ENCODE measurements at places on chromosomes 11 and 22.

DNA sequence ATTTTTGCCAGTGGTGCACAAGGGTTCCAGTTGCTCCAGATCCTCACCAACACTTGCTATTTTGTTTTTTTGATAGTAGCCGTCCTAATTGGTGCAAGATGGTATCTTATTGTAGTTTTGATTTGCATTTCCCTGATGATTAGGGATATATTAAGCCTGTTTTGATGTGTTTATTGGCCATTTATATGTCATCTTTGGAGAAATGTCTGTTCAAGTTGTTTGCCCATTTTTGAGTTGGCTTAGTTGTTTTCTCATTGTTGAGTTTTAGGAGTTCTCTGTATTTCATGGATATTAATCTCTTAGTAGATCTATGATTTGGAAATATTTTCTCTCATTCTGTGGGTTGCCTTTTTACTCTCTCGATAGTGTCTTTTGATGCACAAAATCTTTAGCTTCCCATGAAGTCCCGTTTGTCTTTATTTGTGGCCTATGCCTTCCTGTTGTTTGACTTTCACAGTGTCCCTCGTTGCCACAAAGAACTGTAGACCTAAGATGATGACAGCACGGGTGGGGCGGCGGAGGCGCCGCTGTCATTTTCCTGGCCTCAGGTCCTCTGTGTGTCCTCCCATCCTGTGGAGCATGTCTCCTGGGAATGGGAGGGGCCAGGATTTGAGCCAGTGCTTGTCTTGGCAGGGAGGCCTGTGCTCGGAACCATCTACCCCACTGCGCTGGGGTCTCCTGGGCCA lies 33.5 kb downstream of the LRP5 start:
- no peak overlapping the region for H3K27ac ChIP-seq
- H3K4me1 ChIP-seq = peaks cover 10% of the 10 kb centered on the region
- no peak for DNase-seq
- no peak overlapping the region for H3K4me3 ChIP-seq
- H3K36me3 ChIP-seq = peaks cover 6% of the 10 kb centered on the region

GRCh38 chr11:127994736-127995135 lies 592.6 kb downstream of the ETS1 start:
- no peak overlapping the region for H3K4me3 ChIP-seq
- no peak overlapping the region for H3K27ac ChIP-seq
- no peaks in the 10 kb centered on the region for H3K36me3 ChIP-seq
- H3K4me1 ChIP-seq = no peaks in the 10 kb centered on the region

DNA sequence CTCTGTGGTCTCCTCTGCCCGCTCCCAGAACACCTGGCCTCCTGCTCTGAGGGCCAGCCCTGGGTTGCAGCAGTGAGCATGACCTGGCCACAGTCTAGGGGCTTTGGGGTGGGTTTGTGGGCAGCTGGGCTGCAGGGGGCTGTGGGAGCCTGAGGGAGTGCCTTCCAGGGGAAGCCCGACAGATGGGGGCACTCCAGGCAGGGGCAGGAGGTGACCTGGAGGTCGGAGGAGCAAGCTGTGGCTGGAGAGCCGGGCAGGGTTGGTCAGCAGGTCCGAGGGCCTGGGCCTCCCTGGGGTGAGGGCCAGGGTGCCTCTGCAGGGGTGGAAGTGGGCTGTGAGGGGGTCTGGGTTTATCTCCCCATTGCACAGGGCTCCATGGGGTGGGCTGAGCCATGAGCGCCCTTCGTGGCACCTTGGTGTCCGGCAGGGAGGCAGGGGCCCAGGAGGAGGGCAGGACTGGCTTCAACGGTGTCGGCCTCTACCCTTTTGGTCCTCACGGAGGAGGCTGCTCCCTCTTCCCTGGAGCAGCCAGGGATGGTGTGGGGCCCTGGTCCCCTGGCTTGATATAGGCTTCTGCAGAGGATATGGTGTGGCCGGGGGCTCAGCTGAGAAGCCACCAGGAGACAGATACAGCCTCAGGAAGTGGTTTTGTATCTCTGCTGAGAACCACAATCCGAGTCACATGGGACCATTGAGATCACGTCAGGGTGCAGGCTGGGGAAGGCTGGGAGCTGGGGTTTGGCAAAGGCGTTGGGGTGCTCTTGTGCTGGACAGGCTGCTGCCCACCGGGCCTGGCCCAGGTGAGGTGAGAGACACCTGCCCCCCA lies 22.3 kb downstream of the KCNQ1 start:
- peaks cover 27% of the 10 kb centered on the region for H3K4me1 ChIP-seq
- H3K27ac ChIP-seq = peak overlapping the region; percentile 34
- peaks cover 16% of the 10 kb centered on the region for H3K27me3 ChIP-seq
- DNase-seq = peak; percentile 66

DNA sequence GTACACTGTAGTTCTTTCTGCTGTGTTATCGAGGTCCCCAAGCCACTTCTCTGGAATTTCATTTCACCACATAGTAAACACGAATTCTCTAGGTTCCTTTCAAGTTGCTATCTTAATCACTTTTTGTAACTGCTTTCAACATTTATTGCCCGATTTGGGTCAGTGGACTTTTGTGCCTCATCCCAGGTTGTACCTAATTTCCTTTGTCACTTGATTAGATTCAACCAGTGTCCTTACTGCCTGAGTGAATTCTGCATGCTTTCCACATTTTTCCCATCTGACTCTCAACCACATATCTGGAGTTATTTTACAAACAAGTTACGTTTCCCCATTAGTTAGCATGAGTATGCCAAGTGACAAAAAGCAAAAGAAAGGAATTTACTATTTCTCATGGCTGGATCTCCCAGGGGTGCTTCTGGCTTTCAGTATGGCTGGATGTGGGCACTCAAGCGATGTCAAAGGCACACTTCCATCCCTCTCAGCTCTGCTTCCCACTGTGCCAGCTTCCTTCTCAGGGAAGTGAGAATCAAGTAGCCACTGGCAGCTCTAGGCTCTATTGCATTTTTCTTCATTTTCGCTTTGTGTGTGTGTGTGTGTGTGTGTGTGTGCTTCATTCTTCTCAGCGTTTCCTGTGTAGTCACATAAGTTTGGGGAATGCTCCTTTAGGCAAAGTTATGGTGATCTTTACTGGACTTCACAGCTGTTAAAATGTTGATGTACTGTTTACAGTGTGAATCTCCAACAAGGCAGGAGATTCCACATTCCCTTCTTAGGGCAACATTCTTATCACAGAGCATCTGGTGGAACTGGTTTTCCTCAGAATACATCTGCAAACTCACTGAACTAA lies 128.9 kb downstream of the DBX1 start:
- no peaks in the 10 kb centered on the region for H3K4me1 ChIP-seq
- no peak overlapping the region for H3K27ac ChIP-seq
- H3K36me3 ChIP-seq = no peaks in the 10 kb centered on the region
- no peak for DNase-seq

GRCh38 chr11:99739464-99740089 lies 718.8 kb downstream of the CNTN5 start:
- H3K27ac ChIP-seq = no peak overlapping the region
- no peak for DNase-seq
- H3K4me3 ChIP-seq = no peak overlapping the region
- no peaks in the 10 kb centered on the region for H3K27me3 ChIP-seq
- no peaks in the 10 kb centered on the region for H3K4me1 ChIP-seq

DNA sequence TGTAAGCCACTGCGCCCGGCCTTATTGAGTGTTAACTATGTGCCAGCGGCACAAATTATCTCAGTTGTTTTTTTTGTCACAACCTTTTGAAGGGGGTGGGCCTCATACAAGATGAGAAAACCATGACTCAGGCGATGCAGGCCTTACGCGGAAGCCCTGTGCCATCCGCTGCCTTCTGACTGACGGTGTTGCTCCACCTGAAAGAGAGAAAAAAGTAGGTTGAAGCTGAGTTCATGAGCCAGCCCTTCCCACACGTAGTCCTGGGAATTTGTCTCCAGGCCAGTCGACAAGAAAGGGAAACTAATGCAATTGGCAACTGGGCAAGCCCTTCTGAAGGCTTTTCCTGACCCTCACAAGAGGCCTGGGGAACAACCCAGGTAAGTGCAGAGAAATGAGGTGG lies 96.9 kb upstream of the CRYBB3 start:
- H3K4me1 ChIP-seq = no peaks in the 10 kb centered on the region
- no peaks in the 10 kb centered on the region for H3K27me3 ChIP-seq
- DNase-seq = no peak
- H3K36me3 ChIP-seq = no peaks in the 10 kb centered on the region

GRCh38 chr11:27795955-27796861 lies 96.0 kb upstream of the BDNF start:
- DNase-seq = no peak
- no peaks in the 10 kb centered on the region for H3K36me3 ChIP-seq
- no peak overlapping the region for H3K4me3 ChIP-seq
- no peak overlapping the region for H3K27ac ChIP-seq

- no peak for DNase-seq
- H3K4me3 ChIP-seq = no peak overlapping the region
- peaks cover 23% of the 10 kb centered on the region for H3K36me3 ChIP-seq
- H3K27me3 ChIP-seq = no peaks in the 10 kb centered on the region
- no peak overlapping the region for H3K27ac ChIP-seq
Observed at GRCh38 chr11:106086850-106087249, 9.4 kb downstream of the AASDHPPT start.

- no peak overlapping the region for H3K27ac ChIP-seq
- H3K27me3 ChIP-seq = no peaks in the 10 kb centered on the region
- no peak for DNase-seq
- no peak overlapping the region for H3K4me3 ChIP-seq
- H3K36me3 ChIP-seq = no peaks in the 10 kb centered on the region
- H3K4me1 ChIP-seq = peaks cover under 1% of the 10 kb centered on the region
Observed at GRCh38 chr11:34223021-34223813, 117.8 kb downstream of the NAT10 start.

- no peaks in the 10 kb centered on the region for H3K36me3 ChIP-seq
- no peak overlapping the region for H3K4me3 ChIP-seq
- H3K27ac ChIP-seq = no peak overlapping the region
- no peaks in the 10 kb centered on the region for H3K4me1 ChIP-seq
- peaks cover 5% of the 10 kb centered on the region for H3K27me3 ChIP-seq
Observed at GRCh38 chr11:102989379-102990047, 34.0 kb upstream of the MMP13 start.

- no peaks in the 10 kb centered on the region for H3K27me3 ChIP-seq
- DNase-seq = no peak
- H3K27ac ChIP-seq = no peak overlapping the region
- no peak overlapping the region for H3K4me3 ChIP-seq
Observed at GRCh38 chr22:49522582-49523373, 304.9 kb downstream of the BRD1 start.

- peaks cover 12% of the 10 kb centered on the region for H3K4me1 ChIP-seq
- H3K27me3 ChIP-seq = no peaks in the 10 kb centered on the region
- DNase-seq = no peak
- no peak overlapping the region for H3K27ac ChIP-seq
- H3K4me3 ChIP-seq = no peak overlapping the region
Observed at GRCh38 chr11:129950101-129951091, 52.2 kb downstream of the PRDM10 start.

DNA sequence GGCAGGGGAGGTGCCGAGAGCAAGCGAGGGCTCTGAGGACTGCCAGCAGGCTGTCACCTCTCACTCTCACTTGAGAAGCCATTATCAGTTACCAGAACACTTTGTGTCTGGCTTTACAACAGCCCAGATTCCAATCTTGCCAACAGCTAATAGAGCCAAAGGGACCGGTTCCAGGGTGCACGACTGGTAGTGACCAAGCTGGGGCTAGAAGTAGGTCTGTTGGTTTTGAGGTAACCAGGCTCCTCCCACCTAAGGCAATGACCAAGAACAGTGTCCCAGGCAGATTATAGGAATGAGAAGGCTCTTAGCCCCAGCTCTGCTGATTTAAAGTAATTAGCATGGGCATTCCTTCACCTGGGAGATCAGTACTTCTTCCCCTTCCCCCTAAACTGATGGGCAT lies 7.2 kb upstream of the IL10RA start:
- H3K27ac ChIP-seq = peak overlapping the region; percentile 70
- H3K27me3 ChIP-seq = no peaks in the 10 kb centered on the region
- no peak for DNase-seq

GRCh38 chr11:42077794-42078193 lies 618.3 kb upstream of the LRRC4C start:
- no peak for DNase-seq
- H3K27ac ChIP-seq = no peak overlapping the region
- H3K4me3 ChIP-seq = no peak overlapping the region
- H3K36me3 ChIP-seq = no peaks in the 10 kb centered on the region

- H3K36me3 ChIP-seq = peaks cover 7% of the 10 kb centered on the region
- no peaks in the 10 kb centered on the region for H3K4me1 ChIP-seq
- no peak overlapping the region for H3K4me3 ChIP-seq
- no peak overlapping the region for H3K27ac ChIP-seq
Observed at GRCh38 chr11:9692691-9693090, 28.8 kb downstream of the SWAP70 start.

DNA sequence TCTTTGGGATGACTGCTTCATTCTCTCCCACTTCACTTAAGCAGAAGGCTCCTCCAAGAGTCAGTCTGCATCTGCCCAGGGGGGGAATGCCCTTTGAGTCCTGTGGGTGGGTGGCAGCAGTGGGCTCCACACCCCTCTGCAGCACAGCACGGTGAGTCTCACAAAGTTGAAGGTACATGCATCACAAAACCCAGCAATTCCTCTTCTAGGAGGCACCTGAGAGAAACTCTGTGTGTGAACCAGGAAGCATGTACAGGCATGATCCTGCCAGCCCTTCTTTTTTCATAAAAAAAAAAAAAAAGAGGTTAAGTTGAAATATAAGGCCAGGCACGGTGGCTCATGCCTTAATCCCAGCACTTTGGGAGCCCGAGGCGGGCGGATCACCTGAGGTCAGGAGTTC lies 87.2 kb downstream of the MYO18B start:
- peaks cover under 1% of the 10 kb centered on the region for H3K36me3 ChIP-seq
- no peaks in the 10 kb centered on the region for H3K27me3 ChIP-seq
- no peak overlapping the region for H3K27ac ChIP-seq
- DNase-seq = no peak
- H3K4me3 ChIP-seq = no peak overlapping the region

DNA sequence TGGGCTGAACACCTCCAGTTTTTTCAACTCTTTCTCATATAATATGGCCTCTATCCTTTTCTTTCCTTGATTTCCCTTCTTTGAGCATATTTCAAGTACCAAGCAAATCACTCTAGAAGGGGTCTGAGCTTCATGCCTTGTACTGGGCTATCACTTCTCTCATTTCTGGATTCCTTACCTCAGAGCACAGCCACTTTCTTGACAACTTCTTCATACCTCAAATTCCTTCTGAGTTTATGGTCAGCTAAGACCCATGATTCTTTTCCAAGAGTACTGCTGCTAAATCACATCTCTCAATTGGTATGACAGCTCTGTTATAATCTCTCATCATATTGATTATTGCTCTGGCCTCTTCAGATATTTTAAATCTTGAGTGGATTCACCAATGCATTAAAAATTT lies 224.8 kb upstream of the ZBED5 start:
- no peak for DNase-seq
- peaks cover 7% of the 10 kb centered on the region for H3K27me3 ChIP-seq
- no peak overlapping the region for H3K27ac ChIP-seq
- H3K36me3 ChIP-seq = no peaks in the 10 kb centered on the region
- H3K4me3 ChIP-seq = no peak overlapping the region

GRCh38 chr11:33608386-33608785 lies 92.2 kb downstream of the C11orf91 start:
- H3K27ac ChIP-seq = no peak overlapping the region
- H3K27me3 ChIP-seq = no peaks in the 10 kb centered on the region
- H3K36me3 ChIP-seq = no peaks in the 10 kb centered on the region
- H3K4me3 ChIP-seq = no peak overlapping the region
- DNase-seq = no peak
